ENCODE measurements at places on chromosomes 12 and 14. TPM values are rescaled to one million over a fixed set of nuclear protein-coding genes. Genes with fewer than 3 reads are reported as not detected.

ATN1 gene
- 163 TPM for total RNA-seq

IGF1 gene
- total RNA-seq: 79.4 TPM

GYS2 gene
- total RNA-seq: not detected

CGRRF1 gene
- total RNA-seq: 28.2 TPM

SLC8A3 gene
- total RNA-seq: 0.83 TPM

SLC17A8 gene
- total RNA-seq: not detected

EPYC gene
- total RNA-seq: not detected

TAS2R7 gene
- not detected for total RNA-seq

ADAM21 gene
- total RNA-seq: 0.26 TPM

GLTP gene
- total RNA-seq: 47.7 TPM

TTC7B gene
- total RNA-seq: 135 TPM

SRRM4 gene
- not detected for total RNA-seq

RTL1 gene
- total RNA-seq: not detected

ZFC3H1 gene
- total RNA-seq: 44.0 TPM

FOXA1 gene
- not detected for total RNA-seq

DNA sequence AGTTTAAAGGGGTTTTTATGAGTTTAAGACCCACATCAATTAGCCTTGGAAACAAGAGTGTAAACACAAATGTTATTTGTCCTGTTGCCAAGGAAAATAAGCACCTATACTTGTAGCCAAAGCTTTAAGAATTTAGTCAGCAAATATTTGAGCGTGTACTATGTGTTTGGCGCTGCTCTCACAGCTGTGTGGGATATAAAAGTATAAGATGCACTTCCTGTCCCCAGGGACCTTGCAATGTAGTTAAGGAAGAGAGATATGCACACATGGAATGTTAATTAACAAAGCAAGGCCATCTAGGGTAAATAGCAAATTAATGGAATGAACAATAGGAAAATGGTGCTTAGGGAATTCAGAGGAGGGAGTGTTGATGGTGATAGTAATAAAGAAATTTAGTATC is 134.9 kb upstream of the SRRM4 start:
- H3K27me3 ChIP-seq: no peaks in the 10 kb centered on the region
- H3K4me1 ChIP-seq: no peaks in the 10 kb centered on the region
- DNase-seq: no peak
- no peak overlapping the region for H3K27ac ChIP-seq
- H3K4me3 ChIP-seq: no peak overlapping the region

GRCh38 chr12:59594943-59595500 is 807 bp upstream of the SLC16A7 start:
- peak overlapping the region; percentile 77 for H3K4me3 ChIP-seq
- H3K4me1 ChIP-seq: peaks cover 36% of the 10 kb centered on the region
- H3K27me3 ChIP-seq: no peaks in the 10 kb centered on the region
- DNase-seq: no peak
- H3K27ac ChIP-seq: peak overlapping the region; percentile 99

GRCh38 chr12:65339161-65339560 is 60.7 kb downstream of the MSRB3 start:
- H3K27ac ChIP-seq: no peak overlapping the region
- H3K36me3 ChIP-seq: no peaks in the 10 kb centered on the region
- no peaks in the 10 kb centered on the region for H3K27me3 ChIP-seq
- DNase-seq: no peak
- H3K4me1 ChIP-seq: no peaks in the 10 kb centered on the region
- H3K4me3 ChIP-seq: no peak overlapping the region

GRCh38 chr12:64796205-64796845 is 28.1 kb upstream of the TBC1D30 start:
- H3K36me3 ChIP-seq: no peaks in the 10 kb centered on the region
- no peak for DNase-seq
- no peaks in the 10 kb centered on the region for H3K4me1 ChIP-seq
- no peaks in the 10 kb centered on the region for H3K27me3 ChIP-seq
- H3K4me3 ChIP-seq: no peak overlapping the region

GRCh38 chr12:22951206-22951605 is 326.2 kb downstream of the ETNK1 start:
- no peaks in the 10 kb centered on the region for H3K27me3 ChIP-seq
- no peaks in the 10 kb centered on the region for H3K4me1 ChIP-seq
- no peak for DNase-seq
- H3K27ac ChIP-seq: no peak overlapping the region
- no peaks in the 10 kb centered on the region for H3K36me3 ChIP-seq

- DNase-seq: no peak
- H3K27me3 ChIP-seq: no peaks in the 10 kb centered on the region
- H3K4me3 ChIP-seq: no peak overlapping the region
- H3K27ac ChIP-seq: no peak overlapping the region
Observed at GRCh38 chr12:105935106-105935505, 203.6 kb downstream of the NUAK1 start.

DNA sequence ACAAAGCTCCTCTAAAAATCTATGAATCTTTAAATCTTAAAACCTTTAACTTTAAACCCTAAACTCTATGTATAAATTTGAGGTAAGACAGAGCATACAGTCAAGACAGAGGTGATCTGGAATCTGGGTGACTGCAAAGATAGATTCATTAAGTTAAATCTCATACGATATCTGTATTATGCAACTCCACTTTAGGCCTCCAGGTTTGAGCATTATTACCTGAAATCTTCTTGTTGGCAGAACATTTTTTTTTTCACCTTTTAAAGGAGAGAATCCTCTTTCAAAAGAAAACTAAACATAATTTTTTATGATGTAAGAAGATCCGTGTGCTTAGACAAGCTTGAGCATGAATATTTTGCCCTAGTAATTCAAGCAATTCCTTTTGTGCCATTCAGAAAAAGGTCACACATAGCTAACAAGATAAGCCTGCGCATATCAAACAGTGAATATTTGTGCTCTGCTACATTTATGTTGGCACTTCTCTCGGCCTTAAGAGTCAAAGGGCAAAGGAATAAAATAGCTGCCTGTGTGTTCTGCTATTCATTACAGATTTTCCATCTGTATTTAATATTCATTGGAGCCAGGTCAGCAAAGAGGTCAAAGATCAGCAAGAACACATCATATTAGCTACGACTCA is 163.3 kb downstream of the TMTC3 start:
- H3K36me3 ChIP-seq: no peaks in the 10 kb centered on the region
- DNase-seq: no peak
- peaks cover 4% of the 10 kb centered on the region for H3K4me1 ChIP-seq
- no peak overlapping the region for H3K4me3 ChIP-seq
- H3K27me3 ChIP-seq: no peaks in the 10 kb centered on the region
- no peak overlapping the region for H3K27ac ChIP-seq

DNA sequence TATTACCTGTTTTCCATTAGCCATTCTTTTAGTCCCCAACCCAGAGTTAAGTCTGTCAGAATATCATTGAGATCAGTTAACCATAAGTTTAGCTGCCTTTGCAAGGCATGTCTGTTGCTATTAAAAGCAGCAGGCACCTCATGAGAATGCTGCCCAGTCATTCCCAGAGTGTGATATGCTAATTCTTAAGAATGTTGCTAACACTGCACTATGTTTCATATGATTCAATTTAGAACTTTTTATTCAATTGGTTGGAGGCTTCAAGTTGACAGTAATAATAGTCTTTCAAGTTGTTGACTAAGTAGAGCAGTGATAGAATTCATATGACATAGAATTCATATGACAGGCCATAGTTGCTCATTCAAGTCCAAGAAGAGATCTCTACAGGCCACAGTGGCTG is 292.3 kb downstream of the FUT8 start:
- no peak overlapping the region for H3K4me3 ChIP-seq
- H3K27me3 ChIP-seq: no peaks in the 10 kb centered on the region
- no peak overlapping the region for H3K27ac ChIP-seq
- no peaks in the 10 kb centered on the region for H3K4me1 ChIP-seq
- no peaks in the 10 kb centered on the region for H3K36me3 ChIP-seq

DNA sequence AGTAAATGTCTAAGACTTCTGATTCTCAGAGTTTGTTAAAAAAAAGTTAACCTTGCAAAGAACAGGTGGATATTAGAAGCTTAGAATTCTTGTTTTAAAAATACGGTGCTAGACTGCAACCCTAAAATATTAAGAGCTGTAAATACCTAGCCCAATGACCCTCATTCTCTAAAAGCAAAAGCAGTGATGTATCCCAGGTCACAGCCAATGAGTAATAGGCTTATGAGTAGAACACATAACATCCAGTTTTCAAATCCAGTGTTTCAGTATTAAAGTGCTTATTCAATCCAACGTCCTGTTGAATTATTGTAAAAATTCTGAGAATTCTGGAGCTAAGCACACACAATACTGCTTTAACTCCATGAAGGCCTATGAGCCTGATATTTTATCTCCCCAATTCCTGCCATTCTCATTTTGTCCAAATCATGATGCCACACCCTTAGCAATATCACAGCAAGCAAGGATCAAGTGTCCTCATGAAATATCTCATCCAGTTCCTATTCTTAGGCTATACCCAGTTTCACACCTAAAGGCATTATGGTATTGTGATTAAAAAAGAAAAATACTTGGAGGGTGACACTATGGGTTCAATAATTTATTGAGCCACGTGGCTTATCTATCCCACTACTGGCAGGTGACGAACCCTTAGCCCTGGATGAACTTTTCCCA is 15.3 kb upstream of the ARID4A start:
- H3K4me1 ChIP-seq: peaks cover 48% of the 10 kb centered on the region
- peak overlapping the region; percentile 78 for H3K27ac ChIP-seq
- no peak for DNase-seq
- H3K27me3 ChIP-seq: no peaks in the 10 kb centered on the region

- H3K4me3 ChIP-seq: no peak overlapping the region
- H3K27ac ChIP-seq: no peak overlapping the region
- H3K4me1 ChIP-seq: no peaks in the 10 kb centered on the region
- no peaks in the 10 kb centered on the region for H3K27me3 ChIP-seq
- H3K36me3 ChIP-seq: no peaks in the 10 kb centered on the region
Observed at GRCh38 chr14:86933460-86933859, 1059.5 kb downstream of the GALC start.

DNA sequence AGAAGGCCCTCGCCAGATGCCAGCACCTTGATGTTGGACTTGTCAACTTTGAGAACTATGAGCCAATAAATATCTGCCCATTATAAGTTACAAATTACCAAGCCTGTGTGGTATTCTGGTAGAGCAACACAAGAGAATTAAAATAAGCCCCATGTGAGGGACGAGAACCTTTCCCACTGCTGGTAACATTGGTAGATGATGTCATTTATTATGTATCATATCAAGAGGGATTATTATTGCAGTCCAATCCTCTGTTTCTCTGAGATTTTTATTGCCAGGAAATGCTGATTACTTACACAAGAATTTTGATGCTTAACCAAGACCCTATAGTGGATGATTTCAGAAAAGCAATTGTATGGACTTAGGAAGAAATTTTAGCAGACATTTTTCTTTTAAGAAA is 40.3 kb upstream of the SLC24A4 start:
- H3K27ac ChIP-seq: no peak overlapping the region
- no peak for DNase-seq
- no peak overlapping the region for H3K4me3 ChIP-seq
- H3K36me3 ChIP-seq: no peaks in the 10 kb centered on the region
- H3K4me1 ChIP-seq: no peaks in the 10 kb centered on the region

GRCh38 chr12:28585146-28585545 is 394.9 kb downstream of the CCDC91 start:
- no peak for DNase-seq
- H3K27me3 ChIP-seq: no peaks in the 10 kb centered on the region
- H3K4me1 ChIP-seq: no peaks in the 10 kb centered on the region
- H3K36me3 ChIP-seq: no peaks in the 10 kb centered on the region
- H3K27ac ChIP-seq: no peak overlapping the region
- H3K4me3 ChIP-seq: no peak overlapping the region

DNA sequence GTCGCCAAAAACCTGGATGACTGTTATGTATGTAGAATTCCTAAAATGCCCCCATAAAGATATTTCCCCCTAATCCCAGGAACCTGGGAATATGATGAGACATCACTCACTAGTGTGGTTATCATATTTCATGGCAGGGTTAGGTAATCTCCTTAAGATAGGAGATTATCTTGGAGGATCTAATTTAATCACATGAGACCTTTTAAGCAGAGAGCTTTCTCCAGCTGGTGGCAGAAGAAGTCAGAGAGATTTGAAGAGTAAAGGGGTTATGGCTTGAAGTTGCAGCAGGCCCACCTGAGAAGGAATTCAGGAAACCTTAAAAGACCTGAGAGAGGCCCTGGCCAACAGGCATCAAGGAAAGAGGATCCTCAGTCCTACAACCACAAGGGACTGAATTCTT is 53.6 kb downstream of the DYRK2 start:
- H3K27ac ChIP-seq: no peak overlapping the region
- H3K4me1 ChIP-seq: peaks cover 9% of the 10 kb centered on the region
- H3K36me3 ChIP-seq: no peaks in the 10 kb centered on the region
- no peak for DNase-seq
- H3K4me3 ChIP-seq: no peak overlapping the region
- H3K27me3 ChIP-seq: no peaks in the 10 kb centered on the region

GRCh38 chr12:13940335-13940865 is 41.0 kb downstream of the GRIN2B start:
- no peak overlapping the region for H3K27ac ChIP-seq
- DNase-seq: no peak
- H3K4me1 ChIP-seq: no peaks in the 10 kb centered on the region
- no peaks in the 10 kb centered on the region for H3K36me3 ChIP-seq

- no peaks in the 10 kb centered on the region for H3K27me3 ChIP-seq
- peaks cover 50% of the 10 kb centered on the region for H3K4me1 ChIP-seq
- H3K27ac ChIP-seq: peak overlapping the region; percentile 23
- DNase-seq: no peak
Observed at GRCh38 chr12:122943196-122943595, 23.1 kb downstream of the ABCB9 start.

GRCh38 chr14:86124328-86124727 is 594.4 kb downstream of the FLRT2 start:
- DNase-seq: no peak
- no peaks in the 10 kb centered on the region for H3K4me1 ChIP-seq
- H3K4me3 ChIP-seq: no peak overlapping the region
- H3K27me3 ChIP-seq: no peaks in the 10 kb centered on the region
- H3K27ac ChIP-seq: no peak overlapping the region

DNA sequence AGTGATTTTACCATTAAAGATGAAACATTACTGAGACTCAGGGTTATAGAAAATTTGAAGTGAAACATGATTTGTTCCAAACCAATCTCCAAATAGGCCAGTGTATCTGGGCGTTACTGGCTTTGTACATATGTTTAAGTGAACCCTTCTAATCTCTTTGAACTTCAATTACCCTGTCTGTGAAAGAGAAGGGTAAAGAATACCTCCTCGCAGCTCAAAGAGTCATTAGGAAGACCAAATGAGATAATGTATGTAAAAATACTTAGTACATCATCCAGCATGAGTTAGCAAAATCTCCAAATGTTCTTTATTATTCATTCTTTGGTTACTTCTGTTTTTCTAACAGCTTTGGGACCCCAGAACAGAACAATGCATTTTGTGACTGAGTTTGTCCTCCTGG is at the start of gene OR11H6:
OR11H6 (plus strand) TSS at position 301 of the 400 bp plus-strand sequence; CDS start at position 301, 0 bp downstream.
- H3K4me1 ChIP-seq: no peaks in the 10 kb centered on the region
- H3K27me3 ChIP-seq: no peaks in the 10 kb centered on the region
- H3K27ac ChIP-seq: no peak within 1 kb of the TSS
- DNase-seq: no peak
- H3K36me3 ChIP-seq: no peaks in the 10 kb centered on the region
- no peak within 1 kb of the TSS for H3K4me3 ChIP-seq

DNA sequence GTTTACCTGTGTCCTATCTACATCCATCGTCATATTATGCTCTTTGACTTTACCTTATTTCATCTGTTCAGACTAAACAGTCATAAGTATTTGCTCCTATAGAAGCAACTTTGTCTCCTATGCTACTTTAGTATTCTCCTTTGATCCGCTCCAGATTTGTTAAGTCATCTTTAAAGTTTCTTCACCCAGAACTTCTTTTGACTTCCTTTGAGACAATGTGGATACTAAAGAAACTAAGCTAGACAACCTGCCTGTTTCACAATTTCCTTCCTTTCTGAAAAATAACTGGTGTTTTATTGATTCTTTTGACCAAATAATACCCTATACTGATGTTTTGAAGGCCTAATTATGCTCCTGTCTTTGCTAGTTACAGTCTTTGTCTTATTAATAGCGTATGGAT is 30.0 kb upstream of the LRRK2 start:
- no peak overlapping the region for H3K4me3 ChIP-seq
- no peaks in the 10 kb centered on the region for H3K4me1 ChIP-seq
- H3K27me3 ChIP-seq: no peaks in the 10 kb centered on the region
- no peaks in the 10 kb centered on the region for H3K36me3 ChIP-seq

Data from esophagus muscularis mucosa (tissue), 4 donors.